ENCODE measurements at places on chromosomes 1 and 21.

- DNase-seq = no peak
These were observed 50.7 kb downstream of the ADSS2 start for GRCh38 chr1:244400974-244401373.

DNA sequence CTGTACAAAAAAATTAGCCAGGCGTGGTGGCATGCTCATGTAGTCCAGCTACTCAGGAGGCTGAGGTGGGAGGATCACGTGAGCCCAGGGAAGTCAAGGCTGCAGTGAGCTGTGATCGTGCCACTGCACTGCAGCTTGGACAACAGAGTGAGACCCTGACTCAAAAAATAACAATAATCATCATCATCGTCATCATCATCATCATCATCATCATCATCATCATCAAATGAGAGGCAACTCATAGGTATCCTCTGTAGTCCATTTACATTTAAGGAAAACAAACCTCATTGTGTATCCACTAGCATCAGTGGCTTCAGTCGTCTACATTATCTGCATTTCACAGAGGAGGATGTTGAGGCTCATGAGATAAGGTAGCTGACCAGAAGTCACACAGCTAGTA lies 68.8 kb upstream of the SELENON start:
- DNase-seq = no peak

DNA sequence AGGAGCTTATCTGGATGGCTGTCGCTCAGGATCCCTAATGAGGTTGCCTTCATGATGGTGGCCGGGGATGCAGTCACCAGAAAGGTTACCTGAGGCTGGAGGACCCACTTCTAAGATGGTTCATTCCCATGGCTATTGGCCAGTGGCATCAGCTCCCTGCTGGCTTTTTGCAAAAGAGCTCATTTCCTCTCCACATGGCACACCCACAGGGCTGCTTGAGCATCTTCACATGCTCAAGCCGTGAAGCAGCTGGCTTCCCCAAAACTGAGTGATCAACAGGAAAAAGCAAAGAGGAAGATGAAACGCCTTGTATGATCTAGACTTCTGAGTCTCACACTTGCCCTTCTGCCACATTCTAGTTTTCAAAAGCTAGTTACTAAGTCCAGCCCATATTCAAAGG lies 124.6 kb upstream of the CXADR start:
- no peak for DNase-seq

GRCh38 chr1:232016616-232017015 lies 390.0 kb downstream of the DISC1 start:
- no peak for DNase-seq

Data from 8988T (cell line).